Endodermal cell (in vitro differentiated cells): ENCODE measurements at places on chromosomes 2 and 18. TPM values are rescaled to one million over a fixed set of nuclear protein-coding genes. Genes with fewer than 3 reads are reported as not detected.
A peak's percentile ranks its signal among the peaks of the same experiment; 100 is the strongest.

DNA sequence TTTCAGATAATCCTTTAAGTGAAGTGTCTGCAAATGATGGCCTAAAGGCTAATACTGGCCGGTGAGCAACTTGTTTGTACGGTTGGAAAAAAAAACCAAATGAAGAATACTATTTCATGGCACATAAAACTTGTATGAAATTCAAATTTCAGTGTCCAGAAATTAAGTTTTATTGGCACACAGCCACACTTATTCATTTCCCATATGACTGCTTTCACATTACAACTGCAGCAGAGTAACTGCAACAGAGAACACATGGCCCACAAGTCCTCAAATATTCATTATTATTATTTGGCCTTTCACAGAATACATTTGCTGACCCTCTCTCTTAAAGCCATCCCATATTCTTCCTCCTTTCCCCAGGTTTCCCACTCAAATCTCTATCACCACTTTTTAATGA is 1268.6 kb downstream of the LRP1B start:
- H3K27me3 ChIP-seq, result no peaks in the 10 kb centered on the region
- no peaks in the 10 kb centered on the region for H3K4me1 ChIP-seq
- no peak overlapping the region for H3K4me3 ChIP-seq
- DNase-seq, result no peak

DNA sequence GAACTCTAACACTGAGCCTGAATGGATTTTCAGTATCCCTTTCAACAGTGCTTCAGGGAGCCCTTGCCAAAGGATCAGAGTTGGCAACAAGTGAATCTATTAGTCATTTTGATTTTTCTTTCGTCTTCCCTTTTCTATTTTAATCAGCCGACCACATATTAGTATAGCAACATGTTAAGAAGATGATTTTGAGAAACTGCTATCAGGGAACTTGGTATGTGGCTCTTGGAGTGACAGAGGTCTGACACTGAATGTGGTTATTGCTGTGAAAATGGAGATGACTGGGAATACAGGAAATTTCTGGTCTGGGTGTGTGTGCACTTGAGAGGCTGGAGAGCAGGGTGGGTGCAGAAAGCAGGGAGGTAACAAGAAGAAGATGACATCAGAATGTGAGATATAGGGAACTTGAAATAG is 28.7 kb upstream of the IL1RL1 start:
- H3K4me1 ChIP-seq, result peaks cover 24% of the 10 kb centered on the region
- no peaks in the 10 kb centered on the region for H3K36me3 ChIP-seq
- H3K27ac ChIP-seq, result no peak overlapping the region
- no peak overlapping the region for H3K4me3 ChIP-seq

DNA sequence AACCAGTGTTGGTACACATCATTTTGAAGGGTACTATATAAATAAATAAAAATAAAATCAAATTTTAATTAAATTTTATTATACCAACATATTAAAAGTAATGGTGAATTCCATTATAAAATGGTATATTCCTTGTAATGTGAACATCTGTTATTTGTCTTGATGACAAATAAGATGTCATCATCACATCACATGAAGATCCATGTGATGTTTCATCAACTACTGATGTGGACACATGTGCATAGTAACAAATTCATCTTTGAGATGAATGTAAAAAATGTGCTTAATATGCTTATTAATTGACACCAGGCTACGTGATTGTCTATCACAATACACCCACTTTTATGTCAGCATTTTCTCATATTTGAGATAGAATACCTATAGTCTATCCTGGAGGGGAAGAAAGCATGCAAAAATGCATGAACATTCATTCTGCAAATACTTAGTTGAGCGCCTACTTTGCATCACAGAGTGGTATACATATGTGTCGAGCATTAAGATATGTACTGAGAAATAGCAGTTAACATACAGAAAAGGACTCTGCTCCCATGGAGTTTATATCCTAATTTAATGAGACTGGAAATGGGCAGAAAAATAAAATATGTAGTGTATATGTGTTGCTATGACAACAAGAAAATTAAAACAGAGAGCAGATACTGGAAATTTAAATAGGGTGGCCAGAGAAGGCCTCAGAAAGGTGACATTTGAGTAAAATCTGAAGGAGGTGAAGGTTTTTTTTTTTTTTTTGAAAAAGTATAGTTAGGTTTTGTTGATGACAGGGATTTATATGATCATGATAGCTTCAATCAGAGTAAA is 281.1 kb downstream of the ARHGAP15 start:
- no peaks in the 10 kb centered on the region for H3K4me1 ChIP-seq
- H3K36me3 ChIP-seq, result no peaks in the 10 kb centered on the region
- no peaks in the 10 kb centered on the region for H3K27me3 ChIP-seq
- no peak overlapping the region for H3K27ac ChIP-seq

DNA sequence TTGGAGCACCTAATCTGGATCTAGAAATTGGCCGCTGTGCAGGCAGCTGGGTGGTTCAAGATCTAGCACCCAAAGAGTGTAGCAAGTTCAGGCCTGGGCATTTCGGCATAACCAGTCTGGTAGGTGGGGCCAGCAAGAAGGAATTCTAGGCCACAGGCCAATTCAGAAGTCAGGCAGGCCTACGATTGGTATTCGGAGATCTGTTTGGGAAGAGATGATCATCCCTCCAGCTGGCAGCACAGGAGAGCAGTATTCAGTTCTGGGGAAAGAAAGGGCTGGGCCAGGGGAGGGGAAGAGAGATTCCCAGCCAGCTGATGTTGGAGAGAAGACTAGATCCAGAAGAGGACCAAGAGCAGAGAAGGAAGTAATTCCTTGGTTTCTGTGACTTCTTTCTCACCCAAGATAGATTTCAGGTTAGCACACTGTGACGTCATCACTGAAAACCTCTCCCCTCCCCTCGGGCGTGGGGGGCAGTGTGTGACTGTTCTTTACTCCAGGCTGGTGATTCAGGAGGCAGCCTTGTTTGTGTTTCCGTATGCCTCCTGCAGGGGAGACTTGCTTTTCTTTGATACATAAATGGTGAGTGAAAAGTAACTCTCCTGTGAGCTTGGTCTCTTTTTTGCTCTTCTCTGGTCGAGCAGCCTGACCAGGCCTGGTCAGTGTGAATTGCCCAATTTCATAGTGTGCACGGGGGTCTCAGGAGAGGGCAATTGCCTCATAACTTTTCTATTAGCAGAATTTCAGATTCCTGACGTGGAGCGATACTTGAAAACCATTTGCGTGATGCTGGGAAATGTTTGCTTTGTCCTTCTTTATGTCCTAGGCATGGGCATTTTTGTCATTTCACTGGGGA is 61.1 kb downstream of the MEIS1 start:
- H3K4me1 ChIP-seq, result peaks cover 5% of the 10 kb centered on the region
- H3K4me3 ChIP-seq, result no peak overlapping the region
- H3K27me3 ChIP-seq, result peaks cover 14% of the 10 kb centered on the region
- no peak overlapping the region for H3K27ac ChIP-seq
- peak; percentile 66 for DNase-seq
- no peaks in the 10 kb centered on the region for H3K36me3 ChIP-seq

FABP1 gene
- total RNA-seq, result not detected in 3 replicates

CHRND gene
- not detected in 3 replicates for total RNA-seq
